ENCODE measurements at places on chromosomes 11 and 22.

DNA sequence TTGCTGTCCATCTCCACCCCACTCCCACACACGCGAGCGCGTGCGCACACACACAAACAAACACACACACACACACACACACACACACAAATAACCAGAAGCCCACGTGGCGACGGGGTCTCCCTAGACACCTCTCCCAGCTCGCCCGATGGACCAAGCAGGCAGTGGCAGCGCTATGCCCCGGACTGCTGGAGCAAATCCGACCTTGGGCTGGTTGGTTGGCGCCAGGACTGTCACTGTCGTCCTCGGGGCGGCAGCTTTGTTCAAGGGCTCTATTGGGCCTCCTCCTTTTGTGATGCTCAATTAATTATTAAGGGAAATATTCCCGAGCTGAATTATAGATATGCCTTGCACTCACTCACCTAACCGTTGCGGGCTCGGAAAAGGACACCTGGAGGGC, 1.7 kb upstream of the KCNA4 start:
- peak; percentile 19 for DNase-seq

DNA sequence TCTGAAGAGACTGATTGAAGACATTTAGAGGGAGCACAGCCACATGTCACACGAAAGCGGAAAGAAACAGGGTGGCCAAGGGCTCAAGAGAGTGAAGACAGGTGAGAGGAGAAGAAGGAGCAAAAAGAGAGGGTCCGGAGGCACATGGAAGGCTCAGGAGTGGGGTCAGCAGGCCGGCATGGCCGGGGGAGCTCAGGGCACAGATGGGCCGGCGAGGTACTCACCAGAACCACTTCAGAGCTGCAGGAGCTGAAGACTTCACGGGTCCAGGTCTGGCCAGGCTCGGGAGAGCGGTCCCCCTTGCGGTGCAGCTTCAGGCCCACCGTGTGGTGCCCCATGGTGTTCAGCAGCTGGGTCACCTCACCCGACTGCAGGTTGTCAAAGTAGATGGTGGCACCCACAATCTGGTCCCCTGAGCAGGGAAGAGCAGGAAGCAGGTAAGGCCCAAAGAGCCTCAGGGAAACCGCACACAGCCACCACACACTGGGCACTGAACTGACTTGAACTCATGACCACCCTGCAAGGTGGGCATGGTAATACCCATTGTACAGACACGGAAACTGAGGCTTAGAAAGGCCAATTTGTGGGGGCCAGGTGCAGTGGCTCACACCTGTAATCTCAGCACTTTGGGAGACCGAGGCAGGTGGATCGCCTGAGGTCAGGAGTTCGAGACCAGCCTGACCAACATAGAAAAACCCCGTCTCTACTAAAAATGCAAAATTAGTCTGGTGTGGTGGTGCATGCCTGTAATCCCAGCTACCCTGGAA, 11.6 kb downstream of the AHNAK start:
- no peak for DNase-seq

- no peak for DNase-seq
These were observed 9.1 kb downstream of the SAMM50 start for GRCh38 chr22:43964314-43964857.

DNA sequence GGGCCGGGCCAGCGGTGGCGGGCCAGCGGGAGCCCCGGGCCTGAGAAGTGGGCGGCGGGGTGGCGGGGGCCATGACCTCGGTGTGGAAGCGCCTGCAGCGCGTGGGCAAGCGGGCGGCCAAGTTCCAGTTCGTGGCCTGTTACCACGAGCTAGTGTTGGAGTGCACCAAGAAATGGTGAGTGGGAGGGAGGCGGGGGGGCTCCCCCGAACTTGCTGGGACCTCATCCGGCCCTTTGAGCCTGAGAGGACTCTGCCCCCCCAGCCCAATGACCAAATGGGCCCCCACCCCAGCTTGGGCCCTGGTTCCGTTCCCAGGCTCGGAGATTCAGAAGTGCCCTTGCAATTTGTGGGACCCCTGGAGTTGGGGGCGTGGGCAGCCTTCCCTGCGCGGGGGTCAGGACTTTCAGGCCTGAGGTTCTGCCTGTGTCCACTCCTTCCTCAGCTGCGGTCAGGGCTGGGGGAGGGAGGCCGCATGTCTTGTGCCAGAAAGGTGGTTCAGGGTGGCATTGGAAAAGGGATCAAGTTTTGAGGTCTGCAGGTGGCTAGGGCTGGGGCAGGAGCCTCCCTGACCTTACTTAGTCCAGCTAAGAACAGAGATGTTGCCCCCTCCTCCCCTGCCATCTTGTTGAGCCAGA, 496 bp downstream of the EHBP1L1 start:
- DNase-seq = no peak

GRCh38 chr22:24582056-24582814, 10.6 kb downstream of the LRRC75B start:
- no peak for DNase-seq

- no peak for DNase-seq
These were observed 63.0 kb downstream of the ARHGAP8 start for GRCh38 chr22:44815099-44816070.

DNA sequence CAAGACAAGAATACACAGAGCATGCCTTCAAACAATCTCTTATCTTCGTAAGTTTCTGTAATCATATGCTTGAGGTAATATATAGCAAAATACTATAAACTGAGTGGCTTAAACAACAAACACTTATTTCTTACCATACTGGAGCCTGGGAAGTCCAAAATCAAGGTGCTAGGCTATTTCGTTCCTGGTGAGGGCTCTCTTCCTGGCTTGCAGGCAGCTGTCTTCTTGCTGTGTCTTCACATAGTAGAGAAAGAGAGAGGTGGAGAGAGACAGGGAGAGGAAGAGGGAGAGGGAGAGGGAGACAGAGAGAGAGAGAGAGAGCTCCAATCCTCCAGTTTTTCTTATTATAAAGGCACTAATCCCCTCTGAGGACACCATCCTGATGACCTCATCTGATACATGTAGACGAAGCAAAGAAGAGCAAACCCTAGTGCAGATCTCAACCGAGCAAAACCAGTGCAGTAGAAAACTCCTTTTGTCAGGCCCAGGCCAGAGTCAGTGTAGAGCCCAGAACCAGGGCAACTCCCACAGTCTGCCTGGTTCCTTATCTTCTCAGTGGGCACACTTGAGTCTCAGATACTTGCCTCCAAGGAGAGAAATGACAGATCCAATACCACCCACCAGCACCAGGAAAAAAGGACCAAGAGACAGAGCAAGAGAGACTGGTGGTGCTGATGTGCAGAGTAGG, 297.1 kb upstream of the NCAM1 start:
- no peak for DNase-seq
